ENCODE measurements at places on chromosomes 6 and 20.

GRCh38 chr6:166419286-166419685 lies 36.5 kb upstream of the MPC1 start:
- DNase-seq, result no peak

GRCh38 chr20:43209831-43210230 lies 20.1 kb upstream of the PTPRT start:
- no peak for DNase-seq

GRCh38 chr20:59019217-59019616 lies at the start of gene TUBB1:
Gene TUBB1, plus strand, starts transcription at chr20:59019429. Its CDS starts 94 bp downstream, at chr20:59019523.
- DNase-seq, result no peak

DNA sequence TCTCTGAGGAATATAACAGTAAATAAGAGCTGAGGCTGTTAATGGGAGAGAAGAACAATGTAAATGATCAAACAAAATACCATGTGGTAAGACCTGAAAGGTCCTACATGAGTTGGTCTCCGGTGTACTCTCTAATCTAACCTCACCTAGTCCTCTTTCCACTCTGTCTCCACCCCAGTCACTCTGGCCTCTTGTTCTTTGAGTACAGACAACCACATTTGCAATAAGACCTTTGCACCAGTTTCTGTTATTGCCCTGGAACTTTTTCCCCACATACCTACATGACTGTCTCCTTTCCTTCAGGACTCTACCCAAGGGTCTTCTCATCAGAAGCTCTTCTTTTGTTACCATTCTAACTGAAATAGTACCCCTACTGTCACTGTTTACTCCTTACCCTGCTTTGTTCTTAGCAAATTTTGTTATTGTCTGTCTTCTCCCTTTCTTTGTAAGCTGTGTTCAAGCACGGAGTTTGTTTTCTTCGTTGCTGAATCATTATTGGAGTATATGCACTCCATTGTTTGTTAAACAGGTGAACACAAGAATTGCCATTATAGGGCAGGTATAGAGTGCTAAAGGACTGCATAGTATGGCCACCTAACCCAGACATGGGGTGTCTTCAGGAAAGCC lies 37.3 kb downstream of the MAPK14 start:
- no peak for DNase-seq

DNA sequence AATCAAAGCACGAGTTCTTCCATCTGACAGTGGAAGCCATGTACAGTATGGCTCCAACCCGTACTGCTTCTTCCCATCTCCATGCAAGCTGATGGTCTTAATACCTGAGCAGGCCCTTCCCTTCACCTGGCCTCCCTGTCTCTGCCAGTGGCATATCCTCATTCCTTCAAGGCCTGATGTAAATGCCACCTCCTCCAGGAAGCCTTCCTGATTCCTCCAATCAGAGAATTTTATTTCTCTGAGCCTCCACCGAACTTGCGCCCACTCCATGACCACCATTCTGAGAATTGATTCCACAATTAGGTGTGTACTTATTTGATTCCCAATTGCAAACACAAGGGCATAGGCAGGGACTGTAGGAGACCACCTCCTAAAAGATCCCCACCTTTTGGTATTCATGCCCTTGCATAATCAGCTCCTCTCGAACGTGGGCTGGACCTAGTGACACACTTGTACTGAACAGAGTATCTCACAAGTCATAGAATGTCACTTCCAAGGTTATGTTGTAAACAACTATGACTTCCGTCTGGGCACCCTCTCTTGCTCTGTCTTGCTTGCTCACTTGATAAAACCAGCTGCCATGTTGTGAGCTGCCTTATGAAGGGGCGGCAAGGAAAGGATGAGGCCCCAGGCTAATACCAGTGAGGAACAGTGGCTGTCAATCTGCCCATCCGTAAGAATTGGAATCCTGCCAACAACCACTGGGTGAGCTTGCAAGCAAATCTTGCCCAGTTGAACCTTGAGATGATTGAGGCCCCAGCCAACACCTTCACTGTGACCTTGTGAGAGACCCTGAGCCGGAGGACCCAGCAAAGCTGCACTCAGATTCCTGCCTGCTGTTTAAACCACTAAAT lies 38.8 kb downstream of the CPNE5 start:
- no peak for DNase-seq

GRCh38 chr20:62918147-62918546 lies 8.2 kb downstream of the DIDO1 start:
- DNase-seq, result no peak

- DNase-seq, result no peak
These were observed 29.1 kb downstream of the RREB1 start for GRCh38 chr6:7136859-7137334.

DNA sequence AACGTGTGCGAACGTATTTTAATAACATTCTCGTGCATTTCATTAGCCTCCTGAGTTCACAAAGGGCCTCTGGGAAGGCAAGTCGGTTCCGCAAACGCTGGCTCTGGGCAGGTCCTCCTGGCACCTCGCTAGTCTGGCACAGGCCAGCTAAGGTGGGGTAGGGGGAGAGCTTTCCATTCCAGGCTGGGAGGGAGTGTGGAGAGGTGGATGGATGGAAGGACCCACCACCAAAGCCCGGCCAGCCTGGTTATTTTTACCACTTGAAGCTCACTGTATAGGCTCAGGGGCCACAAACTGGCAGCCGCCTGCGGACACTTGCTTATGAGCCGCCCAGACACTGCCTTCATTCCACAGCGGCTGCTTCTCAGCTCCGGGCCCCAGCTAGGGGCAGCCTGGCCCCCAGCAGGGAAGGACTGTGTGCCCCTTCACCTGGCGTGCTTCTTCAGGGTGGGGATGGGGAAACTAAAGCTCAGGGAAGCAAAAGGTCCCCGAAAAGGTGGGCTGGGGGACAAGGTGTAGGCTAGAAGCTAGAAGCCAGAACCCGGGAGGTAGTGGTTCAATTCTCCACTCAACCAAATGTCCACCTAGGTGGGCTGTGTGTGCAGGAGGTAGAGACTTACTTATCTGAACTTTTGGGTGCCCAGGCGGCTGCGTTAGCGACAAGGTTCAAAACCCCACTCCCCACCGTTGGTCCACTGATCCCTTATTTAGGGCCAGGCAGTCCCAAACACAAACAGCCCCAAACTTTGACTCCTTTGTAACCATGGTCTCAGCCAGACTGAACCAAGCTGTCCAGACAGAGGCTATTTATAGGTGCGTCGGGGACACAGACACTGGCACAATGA lies 1.7 kb downstream of the PMEPA1 start:
- no peak for DNase-seq

GRCh38 chr6:30935018-30935417 lies 3.0 kb upstream of the SFTA2 start:
- no peak for DNase-seq

GRCh38 chr20:45998337-45998736 lies 10.4 kb upstream of the MMP9 start:
- no peak for DNase-seq
